ENCODE measurements at places on chromosomes 13 and 19.

DNA sequence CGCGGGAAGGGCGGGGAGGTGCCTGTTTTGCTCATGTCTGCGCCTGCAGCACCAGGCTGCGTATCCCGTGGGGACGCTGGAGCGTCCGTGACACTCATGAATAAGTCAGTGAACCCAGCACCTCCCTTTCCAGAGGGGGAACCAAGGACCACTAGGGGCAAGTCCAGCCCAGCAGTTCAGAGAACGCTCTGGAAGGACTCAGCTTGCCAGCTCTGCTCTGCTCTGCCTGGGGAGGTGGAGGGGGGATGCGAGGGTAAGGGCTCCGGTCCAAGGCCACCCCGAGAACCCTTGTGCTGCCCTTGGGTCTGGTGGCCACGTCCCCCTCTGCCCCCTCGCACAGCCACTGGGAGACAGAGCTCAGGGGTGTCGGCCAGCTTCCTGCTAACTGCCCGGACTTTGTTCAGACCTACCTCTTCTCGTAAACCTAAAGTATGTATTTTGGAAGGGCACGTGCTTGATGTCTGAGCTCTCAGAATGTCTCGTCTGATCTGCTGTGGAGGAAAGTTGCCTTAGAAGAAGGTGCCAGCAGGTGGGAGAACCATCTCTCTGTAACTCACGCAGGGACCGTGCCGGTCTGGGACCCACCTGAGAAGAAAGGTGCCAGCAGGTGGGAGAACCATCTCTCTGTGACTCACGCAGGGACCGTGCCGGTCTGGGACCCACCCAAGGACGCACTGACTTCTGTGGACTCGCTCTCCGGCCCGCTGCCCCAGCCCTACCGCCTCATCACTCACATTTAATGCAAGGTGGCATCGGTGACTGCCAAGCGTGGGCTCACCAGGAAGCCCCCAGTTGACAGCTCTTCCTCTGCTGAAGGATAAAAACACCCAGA, 34.1 kb downstream of the TMEM255B start:
- DNase-seq, result no peak

DNA sequence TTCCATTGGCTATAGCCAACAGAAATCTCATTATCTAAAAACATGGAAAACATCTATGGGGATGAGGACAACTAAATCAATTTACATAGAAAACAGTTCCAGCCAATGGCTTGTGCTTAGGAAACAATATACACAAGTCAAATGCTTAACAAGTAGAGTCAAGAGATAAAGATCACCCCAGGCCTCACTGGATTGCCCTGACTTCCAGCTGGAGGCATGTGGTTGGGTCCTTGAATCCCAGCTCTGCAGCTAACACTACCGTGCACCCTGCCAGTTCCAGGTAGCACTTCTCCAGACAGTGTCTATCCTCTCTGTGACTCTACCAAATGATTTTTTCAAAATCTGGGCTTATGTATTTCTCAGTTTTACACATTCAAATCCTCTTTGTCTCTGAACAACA, 80.2 kb downstream of the DOCK9 start:
- DNase-seq, result no peak

DNA sequence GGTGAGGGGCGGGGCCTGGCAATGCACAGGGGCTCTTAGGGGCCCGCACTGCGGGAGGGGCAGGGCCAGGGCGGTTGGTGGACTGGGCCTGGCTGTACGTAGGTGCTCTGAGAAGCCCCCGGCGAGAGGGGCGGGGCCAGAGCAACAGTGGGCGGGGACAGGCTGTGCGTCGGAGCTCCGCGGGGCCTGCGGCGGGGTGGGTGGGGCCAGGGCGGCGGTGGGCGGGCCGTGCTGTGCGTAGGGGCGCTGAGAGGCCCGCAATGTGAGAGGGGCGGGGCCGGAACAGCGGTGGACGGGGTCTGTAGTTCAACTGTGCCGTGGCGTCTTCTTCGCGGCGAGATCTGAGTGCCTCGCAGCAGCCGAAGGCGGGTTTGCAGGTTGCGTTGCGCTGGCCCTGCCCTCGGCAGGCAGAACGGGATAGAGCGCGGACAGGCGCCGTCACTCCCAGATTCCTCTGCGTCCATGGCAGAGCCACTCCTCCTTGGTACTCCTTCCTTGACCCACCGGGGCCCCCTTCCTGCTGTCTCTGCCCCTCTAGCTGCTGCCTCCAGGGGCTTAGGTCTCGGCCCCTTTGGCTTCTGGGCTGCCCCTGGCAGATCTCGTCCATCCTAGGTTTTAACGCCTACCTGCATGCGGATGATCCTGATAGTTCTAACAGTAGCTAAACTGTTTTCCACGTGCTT, 33.2 kb downstream of the CCNE1 start:
- DNase-seq, result no peak

GRCh38 chr19:55460670-55461258, 678 bp downstream of the ISOC2 start:
- DNase-seq, result no peak

DNA sequence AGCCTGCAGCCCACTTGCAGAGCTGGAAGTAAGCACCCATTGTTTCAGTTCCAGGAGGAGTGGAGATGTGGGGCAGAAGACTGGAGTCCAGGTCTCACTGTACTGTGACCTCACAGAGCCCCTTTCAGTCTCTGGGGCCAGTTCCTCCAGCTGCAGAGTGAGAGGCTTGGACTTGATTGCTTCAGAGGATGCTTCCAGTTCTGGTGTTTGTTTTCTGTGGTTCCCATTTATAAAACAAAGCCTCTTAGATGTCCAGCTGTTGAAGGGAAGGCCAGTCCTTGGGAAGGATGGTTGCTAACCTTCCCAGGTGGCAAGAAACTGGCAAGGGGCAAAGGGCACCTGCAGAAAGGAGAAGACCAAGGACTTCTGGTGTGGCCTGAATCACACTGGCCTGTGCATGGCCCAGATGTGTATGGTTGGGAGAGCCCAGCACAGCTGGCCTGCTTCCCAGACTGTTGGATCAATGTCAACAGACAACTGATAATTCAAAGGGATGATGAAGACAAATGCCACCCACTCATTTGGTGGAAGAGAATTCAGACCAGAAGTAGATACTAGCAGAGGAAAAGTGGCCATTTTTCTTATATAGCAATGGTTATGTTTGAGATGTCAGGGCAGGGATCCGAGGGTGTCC, 218.5 kb downstream of the ZNF536 start:
- DNase-seq, result no peak

GRCh38 chr19:41758846-41759245, 3.5 kb downstream of the CEACAM6 start:
- DNase-seq, result no peak

Measured in cortex of kidney (tissue), 1 donor.